AG10803 (cell line): ENCODE measurements at places on chromosomes 7 and 10.

- DNase-seq = peak; percentile 12
Measured at GRCh38 chr7:7641129-7641663, 644 bp downstream of the UMAD1 start.

DNA sequence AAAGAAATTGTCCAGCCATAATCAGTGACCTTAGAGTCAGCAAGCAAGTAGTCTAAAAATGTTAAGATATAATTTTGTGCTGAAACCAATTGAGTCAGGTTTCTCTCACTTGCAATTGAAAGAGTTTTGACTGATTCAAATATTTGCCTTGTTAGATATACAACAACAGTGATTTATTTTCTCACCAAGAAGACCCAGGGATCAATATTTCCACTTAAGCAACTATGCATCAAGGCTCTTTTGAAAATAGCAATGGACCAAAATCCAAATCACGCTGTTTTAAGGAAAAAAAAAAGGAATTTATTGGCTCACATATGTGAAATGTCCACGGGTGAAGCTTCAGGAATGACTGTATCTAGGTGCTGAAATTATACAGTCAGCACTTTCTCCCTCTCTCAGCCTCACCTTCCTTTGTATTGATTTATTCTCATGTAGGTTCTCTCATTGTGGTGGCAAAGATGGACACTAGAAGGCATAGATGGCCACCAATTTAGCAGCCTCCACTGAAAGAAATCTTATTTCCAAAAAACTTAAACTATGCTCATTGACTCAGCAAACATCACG, 9.7 kb upstream of the FKBP9 start:
- no peak for DNase-seq

GRCh38 chr10:132865851-132866600, 76.3 kb downstream of the CFAP46 start:
- DNase-seq = no peak

DNA sequence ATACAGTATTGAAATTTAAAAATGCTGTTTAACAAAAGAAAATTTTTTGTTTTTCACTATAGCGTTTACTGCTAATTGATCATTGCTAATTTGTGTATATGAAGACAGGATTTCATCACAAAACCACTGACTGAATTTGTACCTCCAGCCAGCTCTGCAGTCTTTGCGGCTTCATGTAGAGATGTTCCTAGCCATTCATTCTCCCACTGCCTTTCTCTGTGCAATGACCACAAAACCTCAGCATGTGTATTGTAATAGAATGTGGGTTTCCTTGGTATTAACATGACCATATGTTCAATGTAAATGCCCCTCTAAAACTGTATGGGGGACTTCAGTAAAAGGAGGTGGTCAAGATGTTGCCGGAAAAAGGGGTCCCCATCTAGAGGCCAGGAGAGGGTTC, 81.1 kb upstream of the STEAP1B start:
- no peak for DNase-seq

- no peak for DNase-seq
Measured at GRCh38 chr7:116955340-116955739, 2.0 kb downstream of the ST7 start.

- no peak for DNase-seq
Measured at GRCh38 chr7:129307592-129307991, 82.8 kb downstream of the AHCYL2 start.

DNA sequence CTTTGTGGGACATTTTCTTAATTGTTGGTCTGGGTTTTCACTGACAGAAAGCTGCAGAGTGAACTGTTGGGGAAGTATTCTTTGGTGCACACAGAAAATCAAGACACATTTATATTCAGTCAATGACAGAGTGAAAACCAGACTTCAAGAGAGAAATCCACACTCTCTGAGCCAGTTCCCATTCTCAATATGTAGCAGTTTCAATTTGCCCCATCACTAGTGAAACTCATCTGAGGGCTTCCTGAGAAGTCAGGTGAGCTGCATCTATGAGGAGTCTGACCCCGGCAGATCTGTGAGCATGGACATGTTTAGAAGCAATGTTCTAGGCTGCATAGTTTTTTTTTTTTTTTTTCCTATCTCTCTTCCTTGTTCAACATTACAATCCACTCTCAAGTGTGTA, 163.7 kb upstream of the AHR start:
- no peak for DNase-seq

GRCh38 chr7:861222-861621, 15.1 kb upstream of the GET4 start:
- DNase-seq = no peak

GRCh38 chr10:11424456-11425295, 186.8 kb downstream of the USP6NL start:
- DNase-seq = peak; percentile 45

- no peak for DNase-seq
Measured at GRCh38 chr7:17150018-17150417, 148.4 kb upstream of the AHR start.

DNA sequence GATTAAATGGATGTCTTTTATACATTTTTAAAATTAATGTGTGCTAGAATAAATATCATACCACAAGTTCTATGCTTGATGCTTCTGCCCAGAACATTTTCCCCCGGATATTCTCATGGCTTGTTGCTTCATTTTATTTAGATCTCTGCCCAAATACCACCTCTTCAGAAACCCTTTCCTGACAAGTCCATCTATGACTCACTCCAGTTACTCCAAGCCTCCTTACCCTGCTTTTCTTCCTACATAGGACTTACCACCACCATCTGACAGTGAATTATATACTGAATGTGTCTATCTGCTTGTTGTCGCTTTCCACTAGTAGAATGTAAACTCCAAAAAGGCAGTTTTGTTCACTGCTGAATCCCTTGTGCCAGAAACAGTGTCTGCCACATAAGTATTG, 19.1 kb upstream of the ERVW-1 start:
- DNase-seq = peak; percentile 4

GRCh38 chr10:36766415-36766810, 359.0 kb upstream of the ANKRD30A start:
- no peak for DNase-seq

- DNase-seq = peak; percentile 57
Measured at GRCh38 chr10:17836942-17837341, 27.8 kb downstream of the MRC1 start.

DNA sequence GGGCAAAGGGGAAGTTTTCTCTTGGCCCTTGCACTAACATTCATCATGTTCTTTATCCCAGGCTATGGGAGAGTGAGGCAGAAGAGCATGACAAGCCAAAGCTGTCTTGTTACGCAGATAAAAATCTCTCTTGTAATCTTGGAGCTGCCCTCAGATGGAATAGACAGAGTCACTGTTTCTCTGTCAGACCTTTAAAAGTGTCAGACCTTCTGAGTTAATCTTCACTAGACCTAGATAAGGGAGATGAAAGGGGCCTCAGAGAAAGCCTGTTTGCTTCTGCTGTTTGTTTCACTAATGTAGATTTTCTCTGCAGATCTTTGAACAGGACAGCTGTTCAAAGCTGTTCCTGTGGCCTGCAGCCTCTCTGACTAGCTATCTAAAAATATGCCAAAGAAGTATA, 112.9 kb downstream of the KIF20B start:
- no peak for DNase-seq

DNA sequence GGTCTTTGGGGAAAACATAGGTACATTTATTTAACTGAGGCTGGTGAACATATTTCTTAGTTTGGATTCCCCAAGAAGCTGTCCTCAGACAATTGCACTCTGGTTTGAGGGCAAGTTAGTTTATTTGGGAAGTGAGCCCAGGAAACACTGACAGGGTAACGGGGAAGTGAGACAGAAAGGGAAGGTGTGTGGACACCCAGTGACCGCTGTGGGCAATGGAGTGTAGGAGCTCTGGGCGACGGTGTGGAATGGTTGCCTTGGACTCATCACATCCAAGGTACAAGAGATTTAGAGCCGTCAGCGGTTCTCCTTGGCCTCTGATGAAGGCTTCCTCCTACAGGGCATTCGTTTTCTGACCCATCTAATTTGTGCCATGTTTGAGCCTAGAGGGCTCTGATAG, 7.1 kb downstream of the MRC1 start:
- no peak for DNase-seq

GRCh38 chr10:47027784-47028260, 116.6 kb downstream of the PTPN20 start:
- no peak for DNase-seq

DNA sequence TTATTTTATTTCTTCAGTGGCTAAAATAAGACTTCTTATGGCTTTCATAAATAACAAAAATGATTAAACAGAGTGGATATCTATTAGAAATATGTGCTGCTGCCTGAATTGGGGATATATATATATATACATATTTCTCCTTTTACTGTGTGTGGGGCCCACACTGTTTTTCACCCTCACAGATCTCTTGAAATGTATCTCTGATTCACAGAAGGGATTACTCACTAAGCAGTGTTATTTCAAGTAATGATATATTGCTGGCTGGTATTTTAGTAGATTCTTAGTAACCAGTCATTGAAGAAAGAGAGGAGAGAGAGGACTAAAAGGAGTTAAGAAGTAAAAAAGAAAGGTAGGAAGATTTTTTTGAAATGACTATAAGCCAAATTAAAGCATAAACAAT, 308.6 kb upstream of the NRP1 start:
- DNase-seq = peak; percentile 63

DNA sequence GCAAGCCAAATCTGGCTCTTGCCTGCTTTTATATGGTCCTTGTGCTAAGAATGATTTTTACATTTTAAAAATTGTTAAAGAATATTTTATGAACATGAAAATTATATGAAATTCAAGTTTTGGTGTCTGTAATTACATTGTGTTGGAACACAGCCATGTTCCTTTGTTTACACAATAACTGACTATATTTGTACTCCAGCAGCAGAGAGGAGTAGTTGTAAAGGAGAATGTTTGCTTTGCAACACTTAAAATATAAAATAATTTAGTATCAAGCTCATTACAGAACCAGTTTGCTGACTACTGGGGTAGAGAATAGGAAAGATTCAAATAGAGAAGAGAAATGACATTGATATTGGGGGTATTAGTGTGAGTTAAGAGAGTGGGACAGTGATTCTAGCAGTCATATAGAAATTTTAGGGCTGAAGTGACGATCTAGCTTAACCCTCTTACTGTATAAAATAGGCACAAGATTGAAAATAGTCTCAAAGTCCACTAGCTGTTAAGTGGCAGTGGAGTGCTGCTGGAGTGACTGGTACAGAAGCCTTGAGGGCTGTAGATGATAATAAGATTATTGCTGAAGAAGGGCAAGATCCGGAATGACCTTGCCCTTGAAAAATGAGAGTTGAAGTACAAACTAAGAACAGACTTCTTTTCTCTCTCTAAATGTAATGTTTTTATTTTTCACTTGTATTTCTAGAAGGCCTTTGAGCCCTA, 28.2 kb downstream of the SGPL1 start:
- DNase-seq = no peak

DNA sequence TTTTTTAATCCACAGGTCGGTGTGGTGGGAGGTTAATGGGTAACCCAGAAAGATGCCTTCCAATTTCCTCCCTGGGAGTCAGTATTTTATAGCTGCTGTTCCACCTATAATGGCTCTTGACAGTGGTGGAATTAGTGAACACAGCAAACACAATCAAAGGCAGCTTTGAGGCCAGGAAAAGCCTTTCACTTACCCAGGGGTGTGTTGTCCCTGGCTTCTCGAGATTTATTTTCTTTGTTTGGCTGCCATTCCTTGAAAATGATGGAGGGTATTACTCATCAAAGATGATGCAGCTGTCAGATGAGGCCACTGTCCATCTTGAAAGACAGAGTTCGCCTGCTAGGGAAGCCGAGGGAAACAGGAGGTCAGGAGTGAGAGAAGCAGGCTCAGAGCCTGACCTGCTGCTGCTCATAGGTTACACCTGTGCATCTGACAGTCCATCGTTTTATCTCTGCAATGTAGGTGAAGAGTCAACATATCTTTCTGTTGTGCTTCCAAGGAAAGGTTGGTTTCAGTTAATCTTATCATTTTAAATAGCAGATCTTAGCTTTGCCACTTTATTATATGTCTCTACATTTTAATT, 221.6 kb downstream of the XPNPEP1 start:
- DNase-seq = no peak

GRCh38 chr10:130498934-130499333, 362.7 kb downstream of the GLRX3 start:
- DNase-seq = no peak

- DNase-seq = no peak
Measured at GRCh38 chr7:138917771-138918170, 63.4 kb downstream of the KIAA1549 start.

- no peak for DNase-seq
Measured at GRCh38 chr10:14389981-14390590, 59.4 kb upstream of the FRMD4A start.

DNA sequence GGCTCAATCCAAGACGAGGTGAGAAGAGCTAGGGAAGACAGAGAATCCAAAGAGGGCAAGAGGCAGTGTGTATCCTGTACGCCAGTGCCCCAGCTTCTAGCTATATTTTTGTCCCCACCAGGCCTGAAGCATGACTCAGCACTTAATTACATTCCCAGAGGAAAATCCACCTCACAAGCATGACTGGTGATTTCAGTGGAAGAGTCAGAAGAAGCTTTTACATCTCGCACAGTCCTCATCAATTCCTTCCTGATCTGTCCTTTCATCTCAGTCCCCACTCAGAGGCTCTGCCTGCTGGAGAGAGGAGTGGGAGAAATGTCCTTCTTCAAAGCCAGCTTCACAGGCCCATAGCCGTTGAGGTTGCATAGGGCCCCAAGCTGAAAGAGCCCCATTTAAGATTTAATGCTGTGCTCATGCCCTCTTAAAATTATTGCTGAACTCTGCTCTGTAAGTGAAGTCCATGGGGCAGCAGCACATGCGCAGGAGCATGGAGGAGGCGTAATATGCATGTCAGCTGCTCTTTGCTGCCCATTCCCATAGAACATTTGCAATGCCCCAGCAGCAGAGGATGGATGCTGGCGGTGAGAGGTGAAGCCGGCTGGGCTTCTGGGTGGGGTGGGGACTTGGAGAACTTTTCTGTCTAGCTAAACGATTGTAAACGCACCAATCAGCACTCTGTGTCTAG, 39.0 kb upstream of the AOAH start:
- DNase-seq = peak; percentile 13

DNA sequence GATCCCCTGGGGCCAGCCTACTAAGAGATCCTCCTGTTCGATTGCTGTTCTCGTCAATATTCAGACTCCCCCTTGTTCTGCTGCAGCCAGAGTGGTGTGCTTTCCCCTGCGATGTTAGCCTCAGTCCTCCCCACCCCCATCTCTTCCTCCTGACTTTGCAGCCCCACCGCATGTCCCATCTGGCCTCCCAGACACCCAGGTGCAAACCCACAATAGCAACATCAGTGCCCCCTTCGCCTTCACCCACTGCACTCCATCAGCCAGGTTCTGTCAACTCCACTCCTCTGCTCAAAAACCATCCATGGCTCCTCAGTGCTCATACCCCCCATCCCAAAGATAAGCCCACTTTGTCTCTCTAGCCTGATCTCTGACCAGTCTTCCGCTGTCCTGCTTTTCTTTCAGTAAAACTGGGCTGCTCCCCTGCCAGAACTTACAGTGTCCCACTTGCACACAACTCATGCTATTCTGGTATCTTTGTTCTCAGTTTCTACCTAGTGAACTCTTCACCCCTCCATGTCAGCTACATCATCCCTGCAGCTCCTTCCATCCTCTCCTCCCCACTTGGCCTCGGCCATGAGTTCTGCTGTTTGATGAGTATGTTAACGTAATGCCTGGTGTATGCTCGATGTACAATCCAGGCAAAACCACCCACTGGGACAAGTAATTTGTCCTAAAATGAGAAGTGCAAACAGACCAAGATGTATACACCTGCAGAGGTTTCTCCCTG, 26.6 kb downstream of the COL13A1 start:
- DNase-seq = no peak

- peak; percentile 90 for DNase-seq
Measured at GRCh38 chr7:7157177-7157886, 25.0 kb upstream of the C1GALT1 start.
